ENCODE measurements at places on chromosomes 12 and 14.

DNA sequence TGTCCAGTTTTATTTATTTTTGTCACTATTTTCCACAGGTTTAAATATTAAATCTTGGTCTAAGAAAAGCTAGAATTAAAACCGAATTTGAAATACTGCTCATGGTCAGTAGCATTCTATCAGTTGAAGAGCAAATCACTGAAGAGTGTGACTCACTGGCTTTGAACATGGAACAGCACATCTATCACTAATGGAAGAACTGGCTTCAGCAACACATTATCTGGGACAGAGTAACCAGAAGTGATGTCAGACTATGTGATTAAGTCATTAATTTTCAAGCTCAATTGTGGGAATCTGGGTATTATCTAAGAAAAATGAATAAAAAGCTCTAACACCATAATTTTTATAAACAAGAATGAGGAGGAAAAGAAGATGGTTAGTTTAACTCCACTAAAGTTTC lies 527.5 kb downstream of the TMTC2 start:
- DNase-seq: no peak

DNA sequence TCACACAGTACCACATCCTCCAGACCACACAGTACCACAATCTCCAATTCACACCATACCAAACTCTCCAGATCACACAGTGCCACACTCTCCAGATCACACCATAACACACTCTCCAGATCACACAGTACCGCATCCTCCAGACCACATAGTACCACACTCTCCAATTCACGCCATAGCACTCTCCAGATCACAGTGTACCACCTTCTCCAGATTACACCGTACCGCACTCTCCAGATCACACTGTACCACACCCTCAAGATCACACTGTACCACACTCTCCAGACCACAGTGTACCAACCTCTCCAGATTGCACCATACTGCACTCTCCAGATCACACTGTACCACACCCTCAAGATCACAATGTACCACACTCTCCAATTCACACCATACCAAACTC lies 184.9 kb downstream of the NTF3 start:
- DNase-seq: no peak

GRCh38 chr14:76491172-76491930 lies 115.4 kb downstream of the ESRRB start:
- DNase-seq: no peak

- DNase-seq: no peak
Measured at GRCh38 chr14:21923820-21924219, 250.2 kb upstream of the OR4E1 start.

GRCh38 chr14:94161058-94161457 lies 13.1 kb upstream of the PPP4R4 start:
- DNase-seq: no peak

DNA sequence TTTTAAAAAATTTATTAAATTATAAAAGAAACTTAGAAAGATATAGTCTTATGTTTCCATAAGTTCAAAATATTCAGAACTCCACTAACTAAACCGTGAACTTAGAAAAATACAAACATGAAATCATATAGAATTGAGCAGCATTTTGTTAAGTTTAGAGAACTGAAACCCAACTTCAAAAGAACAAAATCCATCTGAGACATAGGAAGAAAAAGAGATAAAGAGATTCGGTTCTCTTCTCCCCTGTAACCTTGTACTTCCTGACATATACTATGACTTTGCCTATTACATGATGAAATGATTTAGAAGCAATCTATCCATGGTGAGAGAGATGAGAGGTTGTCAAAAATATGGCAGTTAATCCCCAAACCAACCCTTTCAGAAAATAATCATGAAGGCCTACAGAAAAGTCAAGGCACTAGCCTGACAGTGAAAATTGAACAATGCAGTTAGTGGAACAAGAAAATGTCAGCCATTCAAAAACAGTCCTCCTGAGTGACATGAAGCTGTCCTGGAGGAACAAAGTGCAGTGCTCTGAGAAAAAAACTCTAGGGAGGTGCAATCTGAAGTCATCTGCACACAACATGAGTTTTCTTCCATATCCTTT lies 44.0 kb downstream of the C12orf50 start:
- no peak for DNase-seq

GRCh38 chr12:76142305-76142704 lies 57.8 kb upstream of the NAP1L1 start:
- DNase-seq: no peak

DNA sequence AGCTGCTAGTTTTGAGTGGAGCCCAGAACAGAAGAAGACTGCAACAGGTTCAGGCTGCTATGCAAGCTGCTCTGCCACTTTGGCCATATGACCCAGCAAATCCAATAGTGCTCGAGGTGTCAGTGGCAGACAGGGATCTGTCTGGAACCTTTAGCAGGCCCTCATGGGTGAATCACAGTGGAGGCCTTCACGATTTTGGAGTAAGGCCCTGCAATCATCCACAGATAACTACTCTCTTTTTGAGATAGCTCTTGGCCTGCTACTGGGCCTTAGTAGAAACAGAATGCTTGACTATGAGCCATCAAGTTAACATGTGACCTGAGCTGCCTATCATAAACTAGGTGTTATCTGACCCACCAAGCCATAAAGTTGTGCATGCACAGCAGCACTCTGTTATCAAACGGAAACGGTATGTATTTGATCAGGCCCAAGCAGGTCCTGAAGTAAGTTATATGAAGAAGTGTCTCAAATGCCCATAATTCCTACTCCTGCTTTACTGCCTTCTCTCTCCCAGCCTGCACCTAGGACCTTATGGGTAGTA lies 116.9 kb upstream of the CCDC196 start:
- DNase-seq: no peak

- no peak for DNase-seq
Measured at GRCh38 chr14:45133683-45134050, 614 bp downstream of the FKBP3 start.

DNA sequence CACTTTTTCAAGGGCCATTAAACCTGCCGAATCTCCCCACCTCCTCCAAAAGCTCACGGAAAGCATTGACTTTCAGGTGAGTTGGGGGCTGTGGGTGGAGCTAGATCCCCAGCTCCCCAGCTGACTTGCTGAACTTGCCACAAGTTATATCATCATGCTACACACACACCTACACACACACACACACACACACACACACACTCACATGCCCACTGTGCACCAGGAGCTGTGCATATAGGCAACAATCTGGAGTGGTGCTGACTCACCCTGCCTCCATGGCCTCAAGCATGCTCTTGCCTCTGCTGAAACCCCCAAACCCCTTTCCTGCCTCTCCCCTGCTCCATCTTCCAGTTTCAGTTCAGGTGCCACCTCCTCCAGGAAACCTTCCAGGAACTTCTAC lies 26.1 kb downstream of the SERPINA3 start:
- DNase-seq: no peak

GRCh38 chr12:48866052-48866711 lies 512 bp upstream of the RND1 start:
- DNase-seq: no peak

GRCh38 chr12:68185598-68185997 lies 26.1 kb upstream of the IFNG start:
- no peak for DNase-seq

- DNase-seq: no peak
Measured at GRCh38 chr12:66636771-66637170, 42.1 kb downstream of the GRIP1 start.

DNA sequence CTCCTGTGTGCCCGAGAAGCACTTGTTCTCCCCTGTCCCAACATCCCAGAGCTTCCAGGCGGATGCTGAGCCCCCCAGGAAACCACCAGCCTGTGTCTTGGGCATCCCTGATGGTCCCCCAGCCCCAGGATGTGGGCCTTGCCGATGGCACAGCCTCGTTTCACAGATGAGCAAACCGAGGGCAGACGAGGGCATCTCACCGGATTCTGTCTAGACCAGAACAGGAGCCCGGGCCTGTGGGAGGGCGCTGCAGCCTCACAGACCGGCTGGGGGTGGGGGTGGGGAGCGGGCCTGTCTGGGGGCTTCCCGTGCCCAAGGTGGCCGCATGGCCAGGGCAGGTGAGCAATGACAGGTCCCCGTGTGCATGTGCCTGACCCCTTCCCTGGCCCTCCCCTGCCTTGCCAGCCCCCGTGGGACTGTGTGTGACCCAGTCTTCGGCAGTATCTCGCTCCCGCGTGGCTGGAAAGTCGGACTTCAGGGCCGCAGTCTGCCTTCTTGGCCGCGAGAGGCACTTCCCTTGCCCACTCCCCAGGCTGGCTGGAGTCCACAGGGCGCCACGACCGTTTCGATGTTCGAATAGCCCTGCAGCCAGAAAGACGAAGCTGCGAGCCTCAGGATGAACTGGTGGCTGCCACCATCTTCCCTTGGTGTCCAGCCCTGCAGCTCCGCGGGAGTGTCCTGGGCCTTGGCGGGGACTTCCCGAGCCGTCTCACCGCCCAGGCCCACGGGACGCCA lies 8.9 kb downstream of the RFLNA start:
- DNase-seq: no peak

DNA sequence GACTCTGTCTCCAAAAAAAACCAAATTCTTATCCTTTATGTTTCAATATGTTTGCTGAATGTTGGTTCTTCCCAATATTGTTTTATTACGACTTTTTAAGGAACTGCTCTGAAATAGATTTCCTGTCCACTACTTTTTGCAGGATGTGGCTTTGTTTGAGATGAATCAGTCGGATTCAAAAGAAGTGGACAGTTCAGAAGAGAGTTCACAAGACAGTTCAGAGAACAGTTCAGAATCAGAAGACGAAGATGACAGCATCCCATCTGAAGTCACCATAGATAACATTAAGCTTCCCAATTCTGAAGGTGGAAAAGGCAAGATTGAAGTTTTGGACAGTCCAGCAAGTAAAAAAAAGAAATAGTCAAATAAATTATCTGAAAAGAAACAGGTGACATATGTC lies 8.2 kb downstream of the NOPCHAP1 start:
- DNase-seq: no peak

DNA sequence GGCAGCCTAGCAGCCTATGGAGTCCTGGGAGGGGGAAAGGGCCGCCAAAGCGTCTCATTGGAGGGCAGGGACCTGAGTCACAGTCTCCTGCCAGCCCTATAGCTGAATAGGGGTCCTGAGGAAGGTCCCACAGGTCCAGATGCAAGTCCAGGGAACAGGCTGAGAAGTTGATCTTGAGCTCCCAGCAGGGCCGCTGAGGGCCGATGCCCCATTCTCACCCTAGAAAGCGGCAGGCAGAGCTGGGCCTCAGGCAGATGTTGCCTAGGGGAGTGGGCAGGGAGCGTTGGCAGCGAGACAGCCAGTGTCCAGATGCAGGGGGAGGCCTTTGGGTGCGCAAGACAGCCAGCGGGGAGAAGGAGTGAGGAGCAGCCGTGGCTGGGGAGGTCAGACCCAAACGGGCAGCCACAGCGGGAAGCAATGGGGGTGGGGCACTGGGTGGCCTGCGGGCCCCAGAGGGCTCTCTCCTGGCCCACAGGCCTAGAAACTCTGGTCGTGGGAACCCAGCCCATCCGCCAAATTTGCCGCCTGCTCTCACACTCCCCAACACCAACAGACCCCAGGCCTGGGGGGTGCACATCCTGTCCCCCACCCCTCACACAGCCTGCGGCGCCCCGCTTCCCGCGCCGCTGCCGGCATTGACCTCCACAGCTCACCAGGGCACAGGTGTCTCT lies 1.1 kb downstream of the HDAC7 start:
- DNase-seq: no peak
